NCI-H510A treated with DMSO at 0.1 percent for 48 hours (cell line): ENCODE measurements at places on chromosomes 2 and 18.

GRCh38 chr2:106530866-106531265 is 43.7 kb downstream of the CD8B2 start:
- no peak for DNase-seq

DNA sequence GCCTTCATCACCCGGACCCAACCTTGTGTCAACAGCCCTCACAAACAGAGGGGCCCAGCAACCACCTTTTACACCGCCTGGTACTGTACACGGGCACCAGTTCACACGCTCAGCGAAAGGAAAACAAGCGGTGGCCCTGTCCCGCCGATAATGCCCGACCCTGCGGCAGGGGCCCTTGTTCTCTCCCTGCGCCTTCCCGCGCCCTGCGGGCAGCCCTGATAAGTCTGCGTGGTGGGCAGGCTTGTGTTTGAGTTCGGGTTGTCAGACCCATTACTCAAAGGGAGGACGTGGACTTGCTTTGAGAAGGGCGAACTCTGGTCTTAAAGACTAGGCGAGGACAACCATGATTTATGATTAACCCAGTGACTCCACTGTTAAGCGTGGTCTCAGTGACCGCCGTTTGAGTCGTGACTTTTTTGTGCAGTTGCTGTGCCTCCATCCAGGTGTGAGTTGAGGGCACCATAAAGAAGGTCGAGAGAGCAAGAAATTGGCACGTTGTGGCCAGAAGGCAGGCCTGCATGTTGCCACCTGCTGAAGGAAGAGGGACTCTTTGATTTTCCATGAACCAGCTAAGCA is 167.4 kb upstream of the GATA6 start:
- no peak for DNase-seq

GRCh38 chr2:18976168-18976961 is 382.1 kb downstream of the OSR1 start:
- DNase-seq, result peak; percentile 80

- no peak for DNase-seq
Measured at GRCh38 chr2:6679471-6679870, 186.2 kb downstream of the CMPK2 start.

DNA sequence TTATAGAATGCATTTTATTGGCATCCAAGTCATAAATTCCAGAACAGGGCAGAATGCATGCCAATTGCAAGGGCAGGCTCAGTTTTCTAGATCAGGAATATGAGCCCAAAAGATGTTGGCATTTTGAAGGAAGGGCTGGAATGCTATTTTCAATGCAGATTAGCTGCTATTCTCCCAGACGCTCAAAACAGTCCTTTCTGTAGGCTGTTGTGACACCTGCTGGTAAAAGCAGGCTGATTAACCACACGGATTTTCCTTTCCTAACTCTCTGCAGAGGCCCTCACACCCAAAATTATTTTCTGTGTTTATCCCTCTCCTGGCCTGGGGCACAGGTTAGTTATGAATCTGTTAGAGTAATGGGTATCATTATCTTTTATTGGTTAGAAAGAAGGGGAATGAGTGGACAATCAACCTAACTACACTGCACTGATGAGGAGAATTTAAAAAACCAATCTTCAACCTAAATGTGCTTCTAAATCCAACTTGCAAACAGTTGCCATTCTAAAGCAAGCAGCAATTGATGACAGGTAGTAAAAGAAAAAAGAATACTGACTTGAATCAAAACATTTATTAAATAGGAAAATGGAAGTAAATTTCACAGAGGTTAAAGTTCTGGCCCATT is 94.0 kb downstream of the PLA2R1 start:
- peak; percentile 5 for DNase-seq

DNA sequence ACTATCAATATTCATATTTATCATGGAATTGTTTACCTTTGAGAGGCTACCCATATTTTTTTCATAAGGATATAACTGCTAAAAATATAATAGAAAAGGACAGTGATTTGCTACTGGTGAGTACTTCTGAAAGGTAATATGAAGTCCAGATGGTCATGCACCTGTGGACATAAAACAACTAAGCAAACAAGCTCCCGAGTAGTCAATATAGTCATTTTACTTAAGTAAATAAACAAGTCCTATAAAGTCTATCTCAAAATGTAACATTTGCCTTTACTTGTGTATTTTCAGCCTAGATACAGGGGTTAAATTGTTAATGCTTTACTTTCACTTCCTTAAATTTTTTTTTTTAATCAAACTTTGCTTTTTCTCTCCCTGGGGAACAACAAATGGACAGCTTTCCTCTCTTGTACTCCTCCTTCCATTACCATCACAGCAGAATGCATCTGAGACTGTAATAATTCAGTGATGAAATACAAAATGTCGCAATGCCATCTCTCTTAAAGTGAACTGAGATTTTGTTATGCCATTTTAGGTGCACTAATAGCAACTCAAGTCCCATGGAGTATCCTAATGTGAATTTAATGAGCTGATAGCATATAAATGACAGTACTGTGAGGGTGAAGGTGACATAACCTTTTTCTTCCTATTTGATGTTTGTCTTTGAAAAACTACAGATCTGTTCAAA is 1325.4 kb upstream of the ZEB2 start:
- DNase-seq, result peak; percentile 89

GRCh38 chr2:13607139-13607538 is 890.4 kb downstream of the TRIB2 start:
- DNase-seq, result no peak
